ENCODE measurements at places on chromosomes 7 and 10. TPM values are rescaled to one million over a fixed set of nuclear protein-coding genes. Genes with fewer than 3 reads are reported as not detected.

NEBL gene
- total RNA-seq: not detected

FRMPD2 gene
- 0.17 TPM for total RNA-seq

- peaks cover 2% of the 10 kb centered on the region for H3K36me3 ChIP-seq
- H3K27me3 ChIP-seq: no peaks in the 10 kb centered on the region
- no peak overlapping the region for H3K27ac ChIP-seq
- no peak for DNase-seq
- H3K4me3 ChIP-seq: no peak overlapping the region
Observed at GRCh38 chr7:87202705-87203104, 16.8 kb downstream of the TMEM243 start.

DNA sequence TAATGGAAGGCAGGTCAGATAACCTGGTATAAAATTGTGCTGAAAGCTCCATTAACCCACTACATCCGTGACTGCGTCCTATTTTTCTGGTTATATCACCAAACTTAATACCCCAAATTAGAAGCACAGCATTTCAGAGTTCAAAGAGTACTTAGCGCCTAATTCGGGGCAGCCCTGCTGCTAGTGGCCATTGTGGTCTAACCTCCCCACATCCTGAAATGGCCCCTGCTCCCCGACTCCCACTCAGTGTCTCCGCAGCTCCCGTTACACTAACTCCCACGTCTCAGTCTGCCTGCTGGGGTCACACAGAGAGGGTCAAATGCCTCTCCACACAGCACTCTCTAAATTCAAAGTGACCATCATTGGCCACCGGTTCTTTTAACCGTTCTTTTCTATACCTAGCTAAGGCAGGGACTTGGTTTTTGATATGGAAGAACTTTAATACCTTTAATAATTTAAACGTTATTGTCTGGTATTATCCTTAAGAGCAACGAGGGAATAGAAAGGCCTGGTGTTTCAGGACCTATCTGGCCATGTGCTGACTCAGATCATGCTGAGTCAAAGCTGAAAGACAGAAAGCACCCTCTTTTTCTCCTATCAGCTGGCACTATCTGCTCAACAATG lies 117.1 kb downstream of the KMT2E start:
- no peak overlapping the region for H3K4me3 ChIP-seq
- no peak for DNase-seq
- peaks cover 21% of the 10 kb centered on the region for H3K4me1 ChIP-seq
- peak overlapping the region; percentile 77 for H3K27ac ChIP-seq

- H3K4me1 ChIP-seq: no peaks in the 10 kb centered on the region
- H3K36me3 ChIP-seq: no peaks in the 10 kb centered on the region
- no peak overlapping the region for H3K4me3 ChIP-seq
- DNase-seq: no peak
- no peak overlapping the region for H3K27ac ChIP-seq
Observed at GRCh38 chr7:110507832-110508231, 583.1 kb upstream of the LRRN3 start.

DNA sequence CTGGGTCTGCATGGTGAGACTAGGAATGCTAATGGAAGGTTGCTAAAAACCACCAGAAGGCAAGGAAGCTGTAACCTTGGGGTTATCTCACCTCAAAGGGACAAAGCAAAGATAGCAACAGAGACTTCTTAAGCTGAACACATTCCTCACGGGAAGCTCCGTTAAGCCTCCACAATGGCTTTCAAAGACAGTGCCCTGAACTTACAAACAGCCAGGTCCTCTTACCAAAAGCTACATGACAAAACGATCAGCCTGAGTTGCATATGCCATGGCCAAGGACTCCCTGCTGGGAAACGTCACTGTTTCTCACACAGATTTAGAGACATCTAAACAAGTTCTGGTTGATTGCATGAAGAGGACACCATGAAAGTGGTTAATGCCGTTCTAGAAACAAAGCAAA lies 52.7 kb downstream of the HTR5A start:
- no peaks in the 10 kb centered on the region for H3K4me1 ChIP-seq
- no peaks in the 10 kb centered on the region for H3K36me3 ChIP-seq
- H3K27me3 ChIP-seq: peaks cover 25% of the 10 kb centered on the region
- H3K27ac ChIP-seq: no peak overlapping the region
- no peak overlapping the region for H3K4me3 ChIP-seq

- H3K27ac ChIP-seq: no peak overlapping the region
- no peak for DNase-seq
- H3K4me1 ChIP-seq: peaks cover 4% of the 10 kb centered on the region
Observed at GRCh38 chr7:22865602-22865960, 42.9 kb upstream of the TOMM7 start.

GRCh38 chr10:93475871-93476270 lies 6.3 kb downstream of the MYOF start:
- H3K27me3 ChIP-seq: peaks cover 16% of the 10 kb centered on the region
- no peak overlapping the region for H3K4me3 ChIP-seq
- no peak overlapping the region for H3K27ac ChIP-seq
- DNase-seq: no peak
- H3K4me1 ChIP-seq: no peaks in the 10 kb centered on the region

GRCh38 chr7:112023786-112024185 lies 182.4 kb downstream of the DOCK4 start:
- DNase-seq: no peak
- no peak overlapping the region for H3K27ac ChIP-seq
- peaks cover 8% of the 10 kb centered on the region for H3K27me3 ChIP-seq
- H3K4me1 ChIP-seq: no peaks in the 10 kb centered on the region
- H3K36me3 ChIP-seq: peaks cover 2% of the 10 kb centered on the region

Measured in T-helper 17 cell (primary cell).